ENCODE measurements at places on chromosomes 4 and X.

DNA sequence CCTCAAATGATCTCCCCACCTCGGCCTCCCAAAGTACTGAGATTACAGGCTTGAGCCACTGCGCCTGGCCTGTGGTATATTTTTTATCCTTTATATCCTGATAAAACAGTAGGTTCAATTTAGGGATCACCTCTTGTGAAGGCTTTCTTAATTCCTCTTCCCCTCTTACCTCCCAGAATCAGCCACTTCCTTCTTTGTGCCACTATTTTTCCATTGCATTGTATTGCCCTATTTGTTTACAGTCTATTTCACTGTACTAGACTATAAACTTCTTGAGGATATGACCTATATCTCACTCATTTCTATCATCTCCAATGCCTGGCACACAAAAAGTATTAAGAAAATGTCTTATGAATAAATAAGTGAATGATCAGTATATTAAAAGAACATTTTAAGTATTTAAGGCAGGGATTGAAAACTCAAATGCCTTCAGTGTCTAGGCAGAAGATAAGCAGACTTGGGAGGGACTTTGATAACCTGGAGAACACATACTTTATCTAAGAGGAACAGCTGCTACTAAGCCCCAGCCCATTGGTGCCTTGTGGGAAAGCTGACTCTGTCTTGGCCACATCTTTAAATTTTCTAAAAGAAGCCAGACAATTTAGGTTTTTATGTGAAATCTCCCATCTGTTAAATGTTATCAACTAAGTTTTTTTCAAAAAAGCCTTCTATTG is 82.3 kb upstream of the OGT start:
- H3K4me3 ChIP-seq, result no peak overlapping the region
- H3K27me3 ChIP-seq, result no peaks in the 10 kb centered on the region
- H3K4me1 ChIP-seq, result no peaks in the 10 kb centered on the region
- H3K27ac ChIP-seq, result no peak overlapping the region
- no peak for DNase-seq

DNA sequence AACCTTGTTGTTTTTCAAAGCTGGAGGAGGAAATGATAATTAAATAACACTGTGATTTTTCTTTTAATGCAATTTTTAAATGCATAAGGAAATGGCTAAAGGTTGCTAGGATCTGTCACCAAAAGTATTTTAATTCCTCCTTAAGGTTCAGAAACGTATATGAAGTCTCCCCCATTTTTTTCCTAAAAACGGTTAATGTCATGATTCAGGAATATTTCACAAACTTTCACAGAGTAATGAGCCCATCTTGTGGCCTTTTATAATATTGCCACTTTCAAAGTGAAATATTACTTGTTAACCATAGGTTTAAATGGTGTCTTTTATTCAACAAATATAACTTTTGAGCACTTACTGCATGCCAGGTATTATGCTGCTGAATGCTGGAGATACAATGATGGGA is 99.5 kb upstream of the USP38 start:
- no peaks in the 10 kb centered on the region for H3K4me1 ChIP-seq
- no peaks in the 10 kb centered on the region for H3K36me3 ChIP-seq
- H3K4me3 ChIP-seq, result no peak overlapping the region
- no peak for DNase-seq

DNA sequence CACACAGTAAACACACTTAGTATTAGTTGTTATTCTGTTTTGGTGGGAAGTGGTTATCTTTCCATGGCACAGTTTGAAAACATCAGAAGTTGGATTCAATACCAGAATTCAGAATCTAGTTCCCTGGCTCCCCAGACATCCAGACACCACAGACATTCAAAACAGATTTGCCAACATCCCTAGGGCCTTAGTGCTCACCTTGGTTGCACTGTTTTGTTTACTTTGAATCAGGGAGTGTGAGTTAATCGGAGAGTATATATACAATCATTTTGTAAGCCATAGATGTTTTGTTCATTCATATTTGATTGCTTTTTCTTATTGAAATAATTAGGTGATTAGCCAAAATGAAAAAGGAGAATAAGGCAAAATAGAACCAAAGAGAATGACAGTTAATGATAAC is 324.7 kb upstream of the CLNK start:
- no peak for DNase-seq
- no peaks in the 10 kb centered on the region for H3K4me1 ChIP-seq

DNA sequence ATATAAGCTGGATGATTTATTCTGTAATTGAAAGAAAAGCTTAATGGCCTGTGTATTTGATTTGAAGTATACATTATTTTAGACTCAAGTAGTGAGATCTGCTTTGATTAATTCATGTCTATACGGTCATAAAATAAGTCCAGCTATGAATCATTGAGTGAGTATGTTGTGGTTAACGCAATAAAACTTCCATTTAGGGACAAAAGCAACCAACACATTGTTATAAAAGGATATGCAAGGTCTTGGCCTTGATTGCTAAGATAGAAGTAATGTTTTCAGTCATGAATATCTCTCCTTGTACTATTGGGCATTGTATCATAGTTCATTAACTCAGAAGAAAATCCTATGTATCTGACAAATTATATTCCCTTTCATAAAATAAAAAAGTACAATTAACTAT is 162.1 kb downstream of the EPHA5 start:
- H3K4me1 ChIP-seq, result no peaks in the 10 kb centered on the region
- DNase-seq, result no peak
- no peaks in the 10 kb centered on the region for H3K36me3 ChIP-seq
- H3K27ac ChIP-seq, result no peak overlapping the region

GRCh38 chr4:186304866-186305505 is 39.0 kb downstream of the F11 start:
- no peaks in the 10 kb centered on the region for H3K27me3 ChIP-seq
- H3K4me1 ChIP-seq, result no peaks in the 10 kb centered on the region
- H3K4me3 ChIP-seq, result no peak overlapping the region
- DNase-seq, result no peak

GRCh38 chrX:77622672-77623071 is 163.3 kb downstream of the ATRX start:
- no peaks in the 10 kb centered on the region for H3K36me3 ChIP-seq
- no peak overlapping the region for H3K27ac ChIP-seq
- DNase-seq, result no peak

GRCh38 chr4:81758574-81759264 is 287.0 kb upstream of the RASGEF1B start:
- no peaks in the 10 kb centered on the region for H3K36me3 ChIP-seq
- no peaks in the 10 kb centered on the region for H3K27me3 ChIP-seq
- H3K27ac ChIP-seq, result no peak overlapping the region
- no peak for DNase-seq

- peak; percentile 29 for DNase-seq
- no peak overlapping the region for H3K27ac ChIP-seq
- H3K27me3 ChIP-seq, result no peaks in the 10 kb centered on the region
- no peak overlapping the region for H3K4me3 ChIP-seq
- H3K4me1 ChIP-seq, result peaks cover 4% of the 10 kb centered on the region
These were observed 52.8 kb downstream of the GPRIN3 start for GRCh38 chr4:89254847-89255246.

DNA sequence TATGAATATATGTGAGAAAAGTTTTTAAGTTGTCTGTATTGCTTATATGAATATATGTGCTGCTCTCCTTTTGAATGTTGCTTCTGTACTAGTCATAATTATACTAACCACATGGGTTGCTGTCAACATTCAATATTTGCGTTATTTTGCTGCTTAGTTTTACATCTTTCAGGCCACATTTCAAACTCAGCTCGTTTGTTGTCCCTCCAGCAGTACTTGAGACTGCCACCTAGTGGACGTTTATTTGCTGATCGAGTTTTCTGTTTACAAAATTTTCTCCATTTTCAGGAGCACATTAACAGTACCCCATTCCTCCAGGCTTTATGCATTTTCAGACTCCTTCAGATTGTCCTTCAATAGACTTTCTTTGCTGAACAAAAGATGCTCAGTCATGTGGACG is 75.8 kb downstream of the NUDT11 start:
- H3K36me3 ChIP-seq, result no peaks in the 10 kb centered on the region
- DNase-seq, result no peak
- no peak overlapping the region for H3K27ac ChIP-seq
- no peaks in the 10 kb centered on the region for H3K27me3 ChIP-seq
- H3K4me1 ChIP-seq, result no peaks in the 10 kb centered on the region

GRCh38 chrX:153065389-153065788 is 6.9 kb upstream of the PNMA6A start:
- no peaks in the 10 kb centered on the region for H3K4me1 ChIP-seq
- no peaks in the 10 kb centered on the region for H3K27me3 ChIP-seq
- DNase-seq, result no peak
- no peaks in the 10 kb centered on the region for H3K36me3 ChIP-seq

DNA sequence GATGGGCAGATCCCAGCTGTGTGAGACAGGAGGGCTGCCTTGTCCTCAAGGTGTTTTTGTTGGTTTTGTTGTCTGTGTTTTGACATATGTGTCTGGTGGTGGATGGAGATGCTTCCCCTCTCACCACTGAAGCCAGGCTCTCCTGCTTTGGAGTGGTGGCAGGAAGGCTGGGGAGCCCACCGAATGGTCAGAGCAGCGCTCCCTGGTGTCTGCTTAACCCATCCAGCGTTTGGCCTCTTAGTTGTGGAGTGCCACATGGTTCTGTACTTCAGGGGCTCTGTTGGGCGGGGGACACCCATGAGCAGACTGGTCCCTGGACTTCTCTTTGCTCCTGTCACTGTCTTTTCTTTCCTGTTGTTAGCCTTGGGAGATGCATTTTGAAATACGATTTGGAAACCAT is 51.9 kb downstream of the DLG3 start:
- H3K36me3 ChIP-seq, result peaks cover 41% of the 10 kb centered on the region
- no peak overlapping the region for H3K27ac ChIP-seq
- no peaks in the 10 kb centered on the region for H3K4me1 ChIP-seq
- no peaks in the 10 kb centered on the region for H3K27me3 ChIP-seq
- no peak for DNase-seq

DNA sequence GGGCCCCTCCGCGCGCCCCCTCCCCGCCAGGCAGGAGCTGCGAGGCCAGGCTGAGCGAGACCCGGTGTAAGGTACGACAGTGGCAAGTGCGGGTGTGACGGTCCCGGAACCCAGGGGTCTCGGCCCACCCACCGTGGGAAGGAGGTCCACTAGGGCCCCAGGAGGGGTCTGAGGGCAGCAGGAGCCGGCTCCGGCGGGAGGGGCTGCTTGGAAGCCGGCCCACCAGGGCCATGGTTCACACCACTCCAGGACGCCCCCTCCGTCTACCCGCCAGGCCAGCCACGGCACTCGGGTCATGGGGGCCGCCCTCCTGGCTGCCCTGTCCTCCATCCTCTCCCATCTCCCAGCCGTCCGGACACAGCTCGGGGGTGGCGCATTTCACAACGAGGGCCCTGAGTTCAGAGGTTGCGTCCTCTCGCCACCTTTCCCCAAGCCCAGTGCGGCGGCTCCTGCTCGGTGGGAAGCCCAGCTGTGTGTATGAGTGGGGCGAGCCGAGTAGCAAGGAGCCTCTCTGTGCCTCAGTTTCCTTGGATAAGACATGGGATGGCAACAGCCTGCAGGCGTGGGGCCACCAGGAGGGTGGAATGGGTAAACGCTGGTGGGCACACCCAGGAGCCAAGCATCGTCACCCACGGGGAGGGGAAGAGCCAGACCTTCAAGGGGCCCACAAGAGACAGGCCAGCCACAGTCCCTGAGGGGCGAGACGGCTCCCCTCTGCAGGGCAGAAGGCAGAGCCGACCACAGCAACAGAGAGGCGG is 81.3 kb downstream of the FAM53A start:
- H3K4me3 ChIP-seq, result no peak overlapping the region
- no peaks in the 10 kb centered on the region for H3K27me3 ChIP-seq
- no peak overlapping the region for H3K27ac ChIP-seq
- no peaks in the 10 kb centered on the region for H3K36me3 ChIP-seq

DNA sequence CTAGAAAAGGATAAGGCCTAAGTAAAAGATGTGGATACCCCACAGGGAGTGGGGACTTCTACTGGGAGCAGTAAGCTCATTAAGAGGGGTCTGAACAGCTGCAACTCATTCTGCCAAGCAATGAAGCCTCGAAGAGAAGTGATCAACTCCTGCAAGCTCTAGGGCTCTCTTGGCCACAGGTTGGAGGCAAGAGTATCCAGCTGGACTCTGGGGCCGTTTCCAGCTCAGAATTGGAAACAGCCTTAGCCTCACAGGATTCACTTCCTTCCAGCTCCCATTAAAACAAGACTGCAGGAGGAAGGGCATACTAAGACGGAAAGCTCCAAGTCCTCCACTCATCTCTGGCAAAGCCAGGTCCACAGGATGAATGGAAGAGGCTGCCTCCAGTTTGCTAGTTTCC is 126.3 kb downstream of the ATG4A start:
- H3K27me3 ChIP-seq, result no peaks in the 10 kb centered on the region
- H3K27ac ChIP-seq, result no peak overlapping the region
- no peak for DNase-seq

DNA sequence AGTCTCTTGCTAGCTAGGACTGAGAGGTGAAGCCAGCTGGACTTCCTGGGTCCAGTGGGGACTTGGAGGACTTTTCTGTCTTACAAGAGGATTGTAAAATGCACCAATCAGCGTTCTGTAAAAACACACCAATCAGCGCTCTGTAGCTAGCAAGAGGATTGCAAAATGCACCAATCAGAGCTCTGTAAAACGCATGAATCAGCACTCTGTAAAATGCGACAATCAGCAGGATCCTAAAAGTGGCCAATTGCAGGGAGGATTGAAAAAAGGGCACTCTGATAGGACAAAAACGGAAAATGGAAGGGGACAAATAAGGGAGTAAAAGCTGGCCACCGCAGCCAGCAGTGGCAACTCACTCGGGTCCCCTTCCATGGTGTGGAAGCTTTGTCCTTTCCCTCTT is 65.6 kb upstream of the DUSP21 start:
- no peaks in the 10 kb centered on the region for H3K27me3 ChIP-seq
- no peaks in the 10 kb centered on the region for H3K4me1 ChIP-seq
- no peak for DNase-seq

GRCh38 chr4:80136270-80136669 is 61.0 kb upstream of the PRDM8 start:
- no peak overlapping the region for H3K27ac ChIP-seq
- H3K4me3 ChIP-seq, result no peak overlapping the region
- DNase-seq, result no peak
- no peaks in the 10 kb centered on the region for H3K27me3 ChIP-seq
- H3K4me1 ChIP-seq, result no peaks in the 10 kb centered on the region

- peaks cover 2% of the 10 kb centered on the region for H3K4me1 ChIP-seq
- DNase-seq, result no peak
- H3K27me3 ChIP-seq, result no peaks in the 10 kb centered on the region
- H3K36me3 ChIP-seq, result peaks cover 17% of the 10 kb centered on the region
These were observed 3.2 kb upstream of the FAM50A start for GRCh38 chrX:154440623-154441357.

GRCh38 chr4:10031668-10032590 is 10.6 kb upstream of the SLC2A9 start:
- no peaks in the 10 kb centered on the region for H3K4me1 ChIP-seq
- H3K27me3 ChIP-seq, result no peaks in the 10 kb centered on the region
- no peak for DNase-seq
- H3K27ac ChIP-seq, result no peak overlapping the region

DNA sequence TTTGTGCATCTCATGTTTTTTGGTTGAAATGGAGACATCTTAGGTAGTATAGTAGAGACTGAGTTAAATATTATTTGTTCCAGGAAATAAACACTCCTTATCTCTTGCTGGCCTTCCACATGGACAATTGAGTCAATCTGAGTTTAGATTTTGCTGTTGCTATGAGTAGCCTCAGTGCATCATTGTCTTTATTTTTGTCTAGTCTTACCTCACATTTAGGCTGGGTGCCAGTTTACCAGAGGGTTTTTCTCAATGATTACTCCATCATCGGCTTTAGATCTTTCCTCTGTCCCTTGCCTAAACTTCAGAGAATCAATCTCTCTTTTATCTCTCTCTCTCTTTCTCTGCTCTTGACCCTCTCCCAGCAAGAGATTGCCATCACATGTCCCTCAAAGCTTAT is 73.6 kb downstream of the GABRB1 start:
- H3K36me3 ChIP-seq, result no peaks in the 10 kb centered on the region
- no peaks in the 10 kb centered on the region for H3K27me3 ChIP-seq
- no peak overlapping the region for H3K4me3 ChIP-seq
- DNase-seq, result no peak

Data from iPS DF 6.9 (cell line).